ENCODE measurements at places on chromosomes 7 and 10. TPM values are rescaled to one million over a fixed set of nuclear protein-coding genes. Genes with fewer than 3 reads are reported as not detected.

The CTAGE15 gene
- polyA plus RNA-seq, result not detected

The POMZP3 gene
- polyA plus RNA-seq, result 29.5 TPM

The AKR1D1 gene
- polyA plus RNA-seq, result not detected

The MGAM2 gene
- not detected for polyA plus RNA-seq

The PLPP4 gene
- polyA plus RNA-seq, result 1.6 TPM

The HOXA10 gene
- polyA plus RNA-seq, result 41.0 TPM

The LRRC18 gene
- 0.22 TPM for polyA plus RNA-seq

The SEC61G gene
- polyA plus RNA-seq, result 131 TPM

The ATAD1 gene
- 31.3 TPM for polyA plus RNA-seq

The IFIT1 gene
- polyA plus RNA-seq, result 47.8 TPM

The TAC1 gene
- 0.80 TPM for polyA plus RNA-seq

DNA sequence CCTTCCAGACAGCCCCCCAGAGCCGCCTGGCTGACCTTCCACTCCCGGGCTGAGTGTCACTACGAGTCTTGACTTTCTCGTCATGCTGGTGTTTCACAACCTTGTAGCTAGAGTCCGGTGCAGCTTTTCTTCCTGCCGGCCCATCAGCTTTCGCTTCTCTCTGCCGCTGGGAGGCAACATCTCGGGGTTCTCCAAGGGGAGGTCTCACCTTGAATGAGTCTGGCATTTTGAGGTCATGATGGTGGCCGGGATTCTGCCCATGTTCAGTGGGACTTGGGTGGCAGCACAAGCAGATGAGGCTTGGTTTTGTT, 285.2 kb downstream of the CAMK1D start:
- no peak for DNase-seq

DNA sequence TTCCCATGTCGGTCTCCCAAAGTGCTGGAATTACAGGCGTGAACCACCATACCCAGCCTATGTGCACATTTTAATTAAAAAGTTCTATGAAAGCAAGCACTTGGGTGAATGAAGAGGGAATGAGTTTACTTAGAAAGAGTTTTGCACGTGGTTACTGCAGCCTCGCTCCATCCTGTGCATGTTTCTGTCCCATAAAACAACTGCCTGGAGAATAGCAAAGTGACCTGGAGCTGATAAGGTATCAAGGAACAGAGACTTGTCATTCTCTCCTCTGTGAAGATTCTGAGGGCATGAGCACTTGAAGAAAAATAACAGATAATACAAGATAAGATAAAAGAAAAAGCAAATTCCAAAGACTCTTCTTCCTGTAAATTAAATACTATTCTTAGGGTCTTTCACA, 112.2 kb upstream of the JCAD start:
- no peak for DNase-seq

DNA sequence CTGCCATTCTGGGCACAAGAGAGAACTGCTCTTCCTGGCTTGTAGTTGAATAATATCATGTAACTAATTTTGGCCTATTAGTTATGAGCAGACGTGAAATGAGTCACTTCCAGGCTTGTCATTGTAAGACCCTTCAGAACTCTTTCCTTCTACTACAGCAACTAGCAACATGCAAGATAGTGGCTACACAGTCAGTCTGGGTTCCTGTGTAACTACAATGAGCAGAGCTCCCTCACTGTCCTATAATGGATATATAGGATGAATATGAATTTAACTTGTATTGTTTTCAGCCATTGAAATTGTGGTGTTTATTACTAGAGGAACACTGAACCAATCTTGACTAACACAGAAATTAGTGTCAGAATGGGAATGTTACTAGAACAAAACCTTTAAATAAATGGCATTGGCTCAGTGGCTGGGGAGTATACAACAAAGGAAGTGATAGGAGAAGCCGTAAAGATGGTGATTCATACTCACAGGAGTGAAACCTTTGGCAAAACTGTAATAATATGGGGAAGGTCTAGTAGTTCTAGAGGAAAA, 2.9 kb upstream of the MTPN start:
- DNase-seq, result no peak

DNA sequence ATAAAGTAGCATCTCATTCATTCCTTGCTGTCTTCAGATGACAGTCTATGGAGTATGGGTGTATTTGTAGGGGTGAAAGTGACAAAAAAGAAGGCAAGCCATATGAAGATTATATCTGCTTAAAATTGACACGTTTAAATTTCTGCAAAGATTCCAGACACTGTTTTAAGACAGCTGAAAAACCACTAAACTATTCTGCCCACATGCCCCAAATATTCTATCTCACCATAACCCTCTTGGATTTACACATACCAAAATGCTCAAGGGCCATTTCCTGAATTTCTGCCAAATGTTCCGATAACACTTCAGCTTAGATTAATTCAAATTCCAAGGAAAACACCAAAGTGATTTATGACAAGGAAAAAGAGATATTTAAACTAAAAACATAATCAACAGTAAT, 99.9 kb upstream of the IL6 start:
- DNase-seq, result no peak

GRCh38 chr10:125565046-125565445, 117.9 kb downstream of the TEX36 start:
- DNase-seq, result no peak

GRCh38 chr10:83562381-83562780, 576.9 kb upstream of the GHITM start:
- no peak for DNase-seq

- DNase-seq, result no peak
Measured at GRCh38 chr7:38659931-38660330, 28.8 kb upstream of the AMPH start.

GRCh38 chr10:93206652-93207051, 133.0 kb downstream of the CYP26A1 start:
- no peak for DNase-seq

DNA sequence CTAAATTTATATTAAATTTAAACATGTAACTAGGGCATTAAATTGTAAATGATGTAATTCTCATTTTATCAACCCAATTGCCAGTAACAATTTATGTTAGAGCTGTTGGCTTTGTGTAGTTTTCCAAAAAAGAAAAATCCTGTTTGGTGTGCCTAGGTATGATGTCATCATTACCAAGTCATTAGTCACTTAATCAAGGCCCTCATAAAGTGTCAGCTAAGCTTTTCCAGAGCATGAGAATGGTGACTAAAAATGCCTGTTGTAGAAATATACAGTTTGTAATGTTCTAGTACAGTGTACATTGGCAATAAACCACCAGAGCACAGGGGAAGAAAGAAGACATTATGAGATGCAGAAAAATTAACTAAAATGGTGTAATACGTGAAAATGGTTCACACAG, 593.8 kb upstream of the ANKRD30A start:
- no peak for DNase-seq

- DNase-seq, result no peak
Measured at GRCh38 chr10:56867236-56867635, 506.2 kb upstream of the ZWINT start.

DNA sequence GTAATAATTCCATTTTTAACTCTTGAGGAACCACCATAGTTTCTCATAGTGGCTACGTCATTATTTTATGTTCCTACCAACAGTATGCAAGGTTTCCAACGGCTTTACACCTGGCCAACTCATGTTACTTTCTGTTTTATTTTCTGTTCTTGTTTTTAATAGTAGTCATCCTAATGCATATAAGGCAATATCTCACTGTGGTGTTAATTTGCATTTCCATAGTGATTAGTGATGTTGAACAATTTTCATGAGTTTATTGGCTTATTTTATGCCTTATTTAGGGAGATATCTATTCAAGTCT, 465.5 kb upstream of the KLF6 start:
- no peak for DNase-seq

DNA sequence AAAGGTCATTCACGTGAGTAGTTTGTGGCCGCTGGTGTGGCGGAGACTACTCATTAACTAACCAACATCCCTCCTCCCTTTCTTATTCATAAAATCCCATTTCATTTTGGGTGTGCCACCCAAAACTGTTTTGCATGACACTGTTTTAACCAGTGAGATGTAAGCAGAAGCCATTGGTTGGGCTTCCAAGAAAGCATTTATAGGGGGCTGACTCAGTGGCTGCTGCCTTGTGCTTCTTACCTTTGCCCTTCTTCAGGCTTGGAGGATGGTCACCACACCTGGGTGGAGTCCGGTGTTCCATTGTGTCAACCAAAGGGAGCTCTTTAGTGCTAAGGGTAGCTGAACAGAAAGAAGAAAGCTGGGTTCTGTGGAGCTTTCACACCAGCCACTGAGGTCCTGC, 37.2 kb upstream of the EPC1 start:
- DNase-seq, result no peak

GRCh38 chr10:3658766-3659165, 126.2 kb downstream of the KLF6 start:
- DNase-seq, result no peak

- no peak for DNase-seq
Measured at GRCh38 chr10:50501478-50501877, 122.3 kb downstream of the SGMS1 start.

- no peak for DNase-seq
Measured at GRCh38 chr7:114392686-114393085, 21.9 kb upstream of the FOXP2 start.

GRCh38 chr10:3850999-3851937, 66.3 kb upstream of the KLF6 start:
- DNase-seq, result no peak

DNA sequence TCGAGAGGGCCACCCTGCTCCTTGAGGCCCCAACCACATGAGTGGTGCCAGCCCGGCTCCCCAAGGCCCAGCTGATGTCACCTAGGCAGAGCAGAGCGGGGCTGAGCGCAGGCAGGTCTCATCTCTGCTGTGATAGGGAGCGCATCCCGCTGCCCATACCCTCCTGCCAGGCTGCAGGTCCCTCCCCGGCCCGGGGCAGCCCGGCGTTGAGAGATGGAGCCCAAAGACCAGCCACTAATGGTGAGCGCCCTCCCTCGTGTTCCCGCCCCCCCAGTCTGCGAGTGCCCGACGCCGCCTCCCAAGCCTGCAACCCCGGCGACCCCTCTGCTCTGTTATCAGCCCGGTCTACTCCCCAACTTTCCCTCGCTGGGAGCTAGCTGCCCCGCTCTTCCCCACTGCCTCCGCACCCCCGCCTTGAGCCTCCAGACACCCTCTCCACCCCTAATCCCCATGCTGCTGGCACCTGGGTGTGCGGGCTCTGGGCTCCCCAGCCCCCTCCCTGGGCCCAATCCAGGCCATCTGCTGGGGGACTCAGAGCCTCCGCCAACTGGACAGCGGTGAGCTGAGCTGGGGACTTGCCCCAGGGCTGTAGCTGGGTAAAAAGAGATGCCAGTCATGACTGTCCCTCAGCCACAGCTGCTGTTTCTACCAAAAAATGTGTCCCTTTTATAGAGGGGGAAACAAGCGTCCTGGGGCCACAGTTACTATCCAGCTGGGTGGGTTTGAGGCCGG, 19.7 kb upstream of the CHST12 start:
- no peak for DNase-seq

- no peak for DNase-seq
Measured at GRCh38 chr7:8783229-8783628, 349.8 kb downstream of the NXPH1 start.

DNA sequence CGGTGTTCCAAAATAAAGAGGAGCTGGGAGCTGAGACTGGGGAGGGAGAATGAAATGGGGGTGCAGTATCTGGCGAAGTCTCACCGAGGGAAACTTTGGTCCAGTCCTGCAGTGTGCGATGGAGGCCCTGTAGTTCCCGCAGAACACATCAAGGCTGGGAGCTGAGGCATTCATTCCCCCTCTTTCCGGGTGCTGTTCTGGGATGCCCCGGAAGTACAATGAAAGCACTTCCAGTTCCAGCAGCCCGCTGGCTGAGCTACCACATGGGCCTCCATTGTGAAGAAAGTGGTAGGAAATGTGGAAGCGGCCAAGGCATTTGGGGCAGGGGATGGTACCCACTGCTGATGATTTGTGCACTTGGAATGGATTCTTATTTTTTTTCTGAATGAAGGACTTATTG, 560.7 kb downstream of the GLRX3 start:
- no peak for DNase-seq

- no peak for DNase-seq
Measured at GRCh38 chr7:115038158-115038557, 116.3 kb downstream of the MDFIC start.

GRCh38 chr7:123936388-123936787, 11.3 kb downstream of the SPAM1 start:
- no peak for DNase-seq

DNA sequence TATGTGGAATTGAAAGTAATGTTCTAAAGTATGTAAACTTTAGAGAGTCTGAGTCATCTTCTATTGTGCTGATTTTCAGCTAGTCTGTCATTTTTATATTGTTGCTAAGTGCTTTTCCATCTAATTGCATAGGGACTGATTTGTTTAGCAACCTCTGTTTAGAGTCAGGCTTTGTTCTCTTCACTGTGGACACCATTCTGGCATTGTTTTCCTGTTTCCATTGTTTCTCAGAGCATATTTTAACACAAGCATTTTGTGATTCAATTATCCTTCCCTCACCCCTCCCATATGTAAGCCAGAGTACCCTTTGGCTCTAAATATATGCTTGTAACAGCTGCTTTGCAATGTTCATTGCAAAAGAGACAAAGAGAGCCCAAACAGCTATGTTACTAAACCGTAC, 748.4 kb upstream of the PHF14 start:
- DNase-seq, result peak; percentile 70

DNA sequence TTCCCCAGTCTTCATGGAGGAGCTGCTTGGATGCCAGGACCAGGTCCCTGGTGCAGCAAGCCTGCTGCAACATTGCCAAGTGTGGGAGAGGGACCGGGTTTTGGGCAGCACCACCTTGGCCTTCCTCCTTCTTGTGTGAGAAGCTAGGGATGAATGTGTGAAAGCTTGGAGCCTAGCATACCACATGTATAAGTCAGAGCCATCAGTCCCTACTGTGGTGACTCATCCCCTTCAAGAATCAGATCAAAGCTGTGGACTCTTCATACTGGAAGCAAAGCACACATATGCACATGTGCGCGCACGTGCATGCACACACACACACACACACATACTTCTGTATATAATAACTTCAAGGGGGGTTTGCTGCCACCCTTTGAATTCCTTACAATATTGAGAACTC, 527.8 kb downstream of the LRMDA start:
- no peak for DNase-seq

DNA sequence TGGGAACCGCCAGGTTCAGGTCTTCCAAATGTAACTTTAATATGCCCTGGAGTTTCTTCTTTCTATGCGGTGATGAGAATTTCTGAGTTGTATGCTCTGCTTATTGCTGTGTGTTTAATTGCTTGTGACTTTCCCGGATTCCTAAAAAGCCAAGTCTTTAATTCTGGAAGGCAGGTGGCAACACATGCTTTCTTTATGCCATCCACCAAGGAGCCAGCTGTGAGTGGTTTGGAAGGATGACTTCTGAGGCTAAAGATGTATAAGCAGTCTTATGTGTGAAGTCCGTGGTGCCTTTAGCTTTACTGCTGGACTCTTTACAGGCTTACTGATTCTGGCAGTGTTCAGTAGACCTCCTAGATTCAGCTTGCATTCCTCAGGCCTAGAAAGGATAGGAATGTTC, 3.1 kb downstream of the SDK1 start:
- no peak for DNase-seq

- DNase-seq, result no peak
Measured at GRCh38 chr10:34286136-34286739, 528.9 kb downstream of the PARD3 start.

- DNase-seq, result no peak
Measured at GRCh38 chr10:1662438-1663025, 74.8 kb downstream of the ADARB2 start.
